ENCODE measurements at places on chromosomes 6 and 20.

DNA sequence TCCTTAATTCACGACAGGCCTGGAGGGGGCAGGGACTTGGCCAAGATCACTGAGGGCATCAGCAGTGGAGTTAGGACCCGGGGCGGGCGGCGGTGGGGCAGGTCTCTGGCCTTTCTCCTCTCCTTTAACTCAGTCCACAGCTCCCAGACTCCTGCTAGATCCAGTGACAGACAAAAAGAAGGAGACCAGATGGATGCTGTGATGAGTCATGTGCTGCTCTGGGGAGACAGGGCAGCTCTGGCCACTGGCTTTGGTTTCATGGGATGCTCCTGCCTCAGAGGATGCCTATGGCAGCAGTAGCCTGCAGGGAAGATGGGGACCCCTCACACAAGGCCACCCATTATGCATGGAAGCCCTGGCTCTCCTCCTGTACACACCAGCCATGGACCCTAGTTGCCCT is 20.5 kb downstream of the EPB41L1 start:
- no peak for DNase-seq

- no peak for DNase-seq
Measured at GRCh38 chr20:46660487-46660886, 9.2 kb upstream of the SLC13A3 start.

DNA sequence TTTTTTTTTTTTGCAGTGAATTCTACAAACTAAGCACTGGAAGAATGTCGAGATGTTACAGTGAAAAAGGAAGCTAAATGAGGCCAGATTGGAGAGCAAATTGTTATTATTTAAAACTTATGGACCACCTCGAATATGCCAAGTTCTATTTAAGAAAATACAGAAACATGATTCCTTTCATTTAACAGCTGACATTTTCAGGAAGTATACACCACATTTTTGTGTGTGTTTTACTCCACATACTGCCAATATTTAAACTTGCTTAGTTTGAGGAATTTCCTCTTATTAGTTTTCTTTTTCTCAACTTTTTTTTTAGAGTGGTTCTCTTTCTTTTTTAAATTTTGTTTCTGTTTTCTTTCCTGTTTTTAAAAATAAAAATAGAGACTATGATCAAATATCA is 37.0 kb upstream of the GCLC start:
- DNase-seq: no peak

- DNase-seq: peak; percentile 50
Measured at GRCh38 chr6:35552285-35552917, 39.7 kb upstream of the TULP1 start.

- DNase-seq: no peak
Measured at GRCh38 chr6:78605909-78606446, 261.4 kb upstream of the IRAK1BP1 start.

DNA sequence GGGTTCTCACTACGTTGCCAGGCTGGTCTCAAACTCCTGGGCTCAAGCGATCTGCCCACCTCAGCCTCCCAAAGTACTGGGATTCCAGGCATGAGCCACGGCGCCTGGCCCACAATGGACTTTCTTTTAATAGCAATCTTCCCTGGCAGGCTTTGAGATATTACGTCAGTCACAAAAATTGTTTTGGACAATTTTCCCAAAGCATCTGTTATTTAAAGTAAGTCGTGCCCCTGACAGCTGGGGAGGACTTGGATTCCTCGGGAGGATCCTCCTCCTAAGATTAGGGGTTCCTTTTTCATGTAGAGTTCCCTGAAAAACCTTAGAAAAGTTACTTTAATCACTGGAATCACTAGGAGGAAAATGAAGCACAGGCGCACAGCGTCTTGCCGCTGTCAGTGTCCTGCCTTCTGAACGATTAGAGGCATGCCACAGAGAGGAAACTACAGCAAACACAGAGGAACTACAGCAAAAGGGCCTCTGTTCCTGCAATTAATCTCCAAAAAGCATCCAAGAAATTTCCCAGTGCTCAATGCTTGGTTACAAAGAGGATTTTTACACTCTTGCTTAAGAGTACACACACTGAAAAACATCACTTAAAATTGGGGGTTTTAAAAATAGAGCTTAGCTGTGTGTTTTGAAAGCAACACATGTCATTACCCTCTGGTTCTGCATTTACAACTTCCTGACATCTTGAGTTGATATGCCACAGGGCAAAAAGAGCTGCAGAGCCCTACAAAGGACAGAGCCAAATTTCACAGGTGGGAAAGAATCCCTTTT is 4.5 kb downstream of the ACSS1 start:
- no peak for DNase-seq

- DNase-seq: no peak
Measured at GRCh38 chr6:2035046-2035445, 210.4 kb downstream of the GMDS start.

- DNase-seq: no peak
Measured at GRCh38 chr6:42694586-42694985, 27.8 kb downstream of the PRPH2 start.

GRCh38 chr6:114081730-114082129 is 110.8 kb upstream of the HDAC2 start:
- no peak for DNase-seq

GRCh38 chr6:112332274-112332673 is 14.9 kb upstream of the RFPL4B start:
- DNase-seq: no peak

GRCh38 chr20:54168961-54169862 is 4.6 kb downstream of the CYP24A1 start:
- DNase-seq: no peak

- DNase-seq: no peak
Measured at GRCh38 chr6:139008117-139008516, 20.1 kb upstream of the REPS1 start.

DNA sequence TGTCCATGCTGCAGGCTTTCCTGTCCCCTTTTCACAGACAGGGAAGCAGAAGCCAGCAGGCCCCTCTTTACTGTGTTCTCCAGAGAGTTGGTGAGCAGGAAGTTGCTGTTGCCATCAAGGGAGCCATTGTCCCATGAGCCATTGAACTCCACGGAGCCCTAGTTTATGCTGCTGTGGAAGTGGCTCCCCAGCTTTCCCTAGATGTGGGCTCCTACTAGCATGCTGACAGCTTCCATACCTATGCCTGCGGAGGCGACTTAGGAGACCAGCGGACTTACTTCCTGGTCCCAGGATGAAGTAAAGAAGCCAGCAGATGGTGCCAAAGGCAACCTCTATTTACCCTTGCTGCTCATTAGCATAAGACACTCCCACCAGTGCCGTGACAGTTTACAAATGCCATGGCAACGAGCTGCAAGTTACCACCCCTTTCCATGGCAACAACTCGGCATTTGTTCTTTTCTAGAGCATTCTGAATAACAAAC is 30.8 kb upstream of the FKBP1A start:
- no peak for DNase-seq

- DNase-seq: no peak
Measured at GRCh38 chr6:117167520-117168271, 97.7 kb upstream of the VGLL2 start.

DNA sequence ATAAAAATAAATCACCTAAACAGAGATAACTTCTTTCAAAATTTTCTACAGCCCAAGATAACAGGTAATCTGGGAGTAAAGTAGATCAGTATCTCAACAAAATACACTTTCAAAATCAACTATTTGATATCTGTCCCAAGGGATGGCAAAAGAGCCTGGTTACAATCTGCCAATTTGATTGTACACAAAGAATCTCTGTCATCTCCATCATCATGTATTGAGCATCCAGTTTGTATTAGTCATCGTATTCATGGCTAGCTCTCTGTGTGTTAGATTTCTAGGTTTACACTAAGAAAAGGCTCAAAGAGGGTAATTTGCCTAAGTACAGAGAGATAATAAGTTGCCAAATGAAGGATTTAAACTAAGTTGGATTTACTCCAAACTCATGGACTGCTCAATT is 329.0 kb upstream of the NRSN1 start:
- no peak for DNase-seq

- DNase-seq: no peak
Measured at GRCh38 chr6:1614448-1615150, 4.9 kb downstream of the FOXC1 start.

DNA sequence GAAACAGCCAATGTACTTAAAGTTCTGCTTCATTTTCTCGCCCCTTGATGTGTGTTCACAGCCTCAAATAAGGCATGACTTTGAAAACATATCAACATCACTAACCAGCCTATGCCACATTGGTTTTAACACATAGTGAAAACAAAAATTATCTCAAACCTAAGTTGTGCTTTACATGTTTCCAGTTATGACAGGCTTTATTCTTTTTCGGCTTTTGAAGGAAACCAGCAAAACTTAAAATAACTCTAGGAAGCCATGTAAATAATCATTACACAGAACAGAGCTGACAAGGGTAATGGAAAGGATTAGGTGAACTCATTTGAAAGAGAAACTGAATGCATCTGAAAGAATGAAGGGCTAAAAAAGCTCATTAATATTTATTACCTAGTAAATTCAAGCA is 42.1 kb downstream of the BMP5 start:
- no peak for DNase-seq

- DNase-seq: no peak
Measured at GRCh38 chr20:64049878-64050260, 430 bp upstream of the SOX18 start.

Measured in effector CD4-positive, alpha-beta T cell (primary cell).